GM23338 (cell line): ENCODE measurements at places on chromosomes 4 and X. TPM values are rescaled to one million over a fixed set of nuclear protein-coding genes. Genes with fewer than 3 reads are reported as not detected.

- H3K4me3 ChIP-seq = no peak overlapping the region
- H3K4me1 ChIP-seq = no peaks in the 10 kb centered on the region
- no peak overlapping the region for H3K27ac ChIP-seq
Observed at GRCh38 chr4:140157341-140157740, 3.4 kb upstream of the MAML3 start.

DNA sequence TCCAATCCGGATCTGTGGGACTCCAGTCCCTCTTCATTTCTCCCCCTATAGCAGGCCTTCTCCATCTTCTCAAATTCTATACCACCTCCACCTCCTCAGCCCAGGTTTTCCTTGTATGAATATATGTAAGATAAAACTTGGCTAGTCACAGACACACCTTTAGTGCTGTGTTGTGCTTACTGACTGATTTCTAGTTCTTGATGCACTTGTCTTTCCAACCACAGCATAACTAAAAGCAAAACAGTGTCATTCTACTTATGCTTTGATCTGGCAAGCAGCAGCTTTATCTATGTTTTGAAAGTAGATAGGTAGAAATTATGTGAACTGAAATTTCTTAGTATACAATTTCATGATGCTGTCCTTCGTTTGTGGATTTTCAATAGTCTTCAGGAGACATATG is 47.5 kb downstream of the CCNI start:
- H3K27me3 ChIP-seq = no peaks in the 10 kb centered on the region
- no peaks in the 10 kb centered on the region for H3K4me1 ChIP-seq
- H3K36me3 ChIP-seq = peaks cover 32% of the 10 kb centered on the region
- no peak for DNase-seq
- H3K27ac ChIP-seq = no peak overlapping the region

- H3K4me1 ChIP-seq = no peaks in the 10 kb centered on the region; the same call in 1 of the 2 replicates
- no peaks in the 10 kb centered on the region for H3K27me3 ChIP-seq
- no peak overlapping the region for H3K4me3 ChIP-seq
- no peak overlapping the region for H3K27ac ChIP-seq
- DNase-seq = no peak
Observed at GRCh38 chr4:6732441-6733357, 16.7 kb downstream of the BLOC1S4 start.

- peak; percentile 55 for DNase-seq
- peaks cover 83% of the 10 kb centered on the region for H3K27me3 ChIP-seq
- no peak overlapping the region for H3K4me3 ChIP-seq
- H3K4me1 ChIP-seq = peaks cover 7% of the 10 kb centered on the region
Observed at GRCh38 chr4:56210397-56210796, 176.9 kb downstream of the AASDH start.

DNA sequence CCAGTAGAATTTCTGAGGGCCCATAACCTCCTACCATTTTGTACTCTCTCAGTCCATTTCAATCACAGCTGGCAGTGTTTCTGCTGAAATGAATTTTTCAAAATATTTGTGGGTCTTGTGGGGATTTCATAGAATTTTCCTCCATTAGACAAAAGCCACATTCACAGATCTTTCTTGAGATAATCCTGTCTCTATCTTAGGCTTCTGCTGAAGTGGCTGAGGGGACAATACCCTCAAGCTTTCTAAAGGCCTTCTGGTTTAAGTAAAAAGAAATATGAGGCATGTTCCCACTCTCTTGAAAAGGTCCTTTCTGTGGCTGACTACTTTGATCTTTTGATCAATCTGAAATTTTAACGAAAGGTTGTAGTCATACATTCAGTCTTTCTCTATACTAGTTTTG is 1930.0 kb upstream of the AGA start:
- no peak overlapping the region for H3K27ac ChIP-seq
- H3K4me1 ChIP-seq = no peaks in the 10 kb centered on the region
- H3K36me3 ChIP-seq = no peaks in the 10 kb centered on the region
- H3K4me3 ChIP-seq = no peak overlapping the region
- H3K27me3 ChIP-seq = no peaks in the 10 kb centered on the region
- DNase-seq = no peak

DNA sequence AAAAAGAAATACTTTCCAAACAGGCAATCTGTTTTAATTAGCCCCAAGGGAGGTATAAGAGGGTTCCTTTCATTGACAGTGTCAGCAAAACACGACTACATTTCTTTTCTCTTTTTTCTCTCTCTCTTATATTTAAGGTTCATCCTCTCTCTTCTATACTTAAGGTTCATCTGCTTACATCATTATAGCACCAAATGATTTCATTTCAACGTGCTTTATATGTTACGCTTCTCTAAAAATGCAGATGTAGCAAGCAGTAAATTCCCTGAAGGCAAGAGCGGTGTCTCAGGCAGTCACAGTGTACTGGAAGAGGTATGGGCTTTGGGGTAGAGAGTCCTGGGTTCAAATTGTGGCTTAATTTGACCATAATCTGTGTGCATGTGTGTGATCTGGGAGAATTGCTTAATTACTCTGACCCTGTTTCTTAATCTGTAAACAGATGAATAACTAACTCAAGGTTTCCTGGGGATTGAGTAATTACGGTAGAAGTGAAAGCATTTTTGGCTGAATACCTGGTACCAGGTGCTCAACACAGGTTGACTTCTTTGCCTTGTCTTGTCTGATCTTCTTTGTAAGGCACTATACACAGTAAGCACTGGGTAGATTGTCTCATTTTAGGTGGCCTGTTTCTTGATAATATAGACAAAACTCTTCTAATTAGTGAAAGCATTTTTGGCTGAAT is 180.8 kb downstream of the SPRY1 start:
- H3K27ac ChIP-seq = no peak overlapping the region
- no peaks in the 10 kb centered on the region for H3K27me3 ChIP-seq
- DNase-seq = no peak
- H3K36me3 ChIP-seq = peaks cover 5% of the 10 kb centered on the region
- H3K4me3 ChIP-seq = no peak overlapping the region
- H3K4me1 ChIP-seq = no peaks in the 10 kb centered on the region

- no peaks in the 10 kb centered on the region for H3K4me1 ChIP-seq
- no peaks in the 10 kb centered on the region for H3K27me3 ChIP-seq
- DNase-seq = no peak
- no peaks in the 10 kb centered on the region for H3K36me3 ChIP-seq
Observed at GRCh38 chrX:24207826-24208225, 58.3 kb downstream of the ZFX start.

DNA sequence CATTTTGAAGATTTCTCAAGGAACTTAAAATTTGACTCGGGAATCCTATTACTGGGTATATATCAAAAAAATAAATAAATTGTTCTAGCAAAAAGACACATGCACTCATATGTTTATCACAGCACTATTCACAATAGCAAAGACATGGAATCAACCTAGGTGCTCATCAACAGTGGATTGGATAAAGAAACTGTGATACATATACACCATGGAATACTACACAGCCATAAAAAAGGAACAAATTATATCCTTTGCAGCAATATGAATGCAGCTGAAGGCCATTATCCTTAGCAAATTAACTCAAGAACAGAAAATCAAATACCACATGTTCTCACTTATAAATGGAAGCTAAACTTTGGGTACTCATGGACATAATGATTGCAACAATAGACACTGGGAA is 97.4 kb downstream of the CENPC start:
- H3K4me3 ChIP-seq = no peak overlapping the region
- no peaks in the 10 kb centered on the region for H3K4me1 ChIP-seq
- DNase-seq = no peak
- no peaks in the 10 kb centered on the region for H3K27me3 ChIP-seq
- no peaks in the 10 kb centered on the region; the same call in 1 of the 2 replicates for H3K36me3 ChIP-seq
- H3K27ac ChIP-seq = no peak overlapping the region

MPC1L gene
- not detected in 2 replicates for total RNA-seq

FRMD7 gene
- not detected in 2 replicates for total RNA-seq

TENM3 gene
- total RNA-seq = 128 and 132 TPM in 2 replicates

CHRDL1 gene
- 9.8 and 12.8 TPM in 2 replicates for total RNA-seq
